ENCODE measurements at places on chromosomes 1 and 21. TPM values are rescaled to one million over a fixed set of nuclear protein-coding genes. Genes with fewer than 3 reads are reported as not detected.

RYR2 gene
- 1.7 TPM for polyA plus RNA-seq

C1orf210 gene
- 9.3 TPM for polyA plus RNA-seq

STIL gene
- 15.6 TPM for polyA plus RNA-seq

CTSE gene
- polyA plus RNA-seq: not detected

CLCNKB gene
- 1.6 TPM for polyA plus RNA-seq

MCOLN3 gene
- 3.5 TPM for polyA plus RNA-seq

GUCA2A gene
- not detected for polyA plus RNA-seq

XCL2 gene
- not detected for polyA plus RNA-seq

TNFRSF18 gene
- 0.56 TPM for polyA plus RNA-seq

KIF17 gene
- polyA plus RNA-seq: 5.9 TPM

PDE4B gene
- 14.0 TPM for polyA plus RNA-seq

GRHL3 gene
- 1.4 TPM for polyA plus RNA-seq

KCNA3 gene
- 0.32 TPM for polyA plus RNA-seq

C8A gene
- not detected for polyA plus RNA-seq

CCDC17 gene
- polyA plus RNA-seq: 0.90 TPM
